NCI-H1417 treated with DMSO at 0.1 percent for 48 hours (cell line): ENCODE measurements at places on chromosomes 5 and 9.
A peak's percentile ranks its signal among the peaks of the same experiment; 100 is the strongest.

- no peak for DNase-seq
Measured at GRCh38 chr9:76526026-76526425, 67.0 kb downstream of the GCNT1 start.

DNA sequence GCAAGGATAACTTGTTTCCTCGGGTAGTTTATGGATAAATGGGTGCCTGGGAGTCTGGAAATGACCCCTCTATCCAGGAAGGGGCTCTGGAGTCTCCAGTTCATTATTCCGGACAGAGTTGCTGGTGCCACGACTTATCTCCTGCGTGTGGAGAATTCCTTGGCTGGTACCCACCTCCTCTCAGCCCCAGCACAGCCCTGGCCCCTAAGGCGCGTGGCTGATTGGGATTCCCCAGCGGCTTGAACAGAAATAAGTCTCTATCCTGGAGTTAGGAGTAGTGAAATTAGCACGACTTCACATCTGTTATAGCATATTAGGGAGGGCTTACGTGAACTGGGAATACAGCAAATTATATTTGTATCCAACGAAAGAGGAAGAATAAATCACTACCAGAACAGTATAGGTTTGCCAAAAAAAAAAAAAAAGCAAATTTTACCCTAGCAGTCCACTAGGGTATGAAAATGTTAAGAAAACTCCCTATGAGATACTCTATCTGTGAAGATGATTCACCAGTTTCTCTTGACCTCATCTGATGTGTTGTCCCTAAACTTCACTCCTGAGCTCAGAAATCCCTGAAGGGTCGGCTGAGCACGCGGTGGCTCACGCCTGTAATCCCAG lies 172.5 kb upstream of the OTULINL start:
- no peak for DNase-seq

DNA sequence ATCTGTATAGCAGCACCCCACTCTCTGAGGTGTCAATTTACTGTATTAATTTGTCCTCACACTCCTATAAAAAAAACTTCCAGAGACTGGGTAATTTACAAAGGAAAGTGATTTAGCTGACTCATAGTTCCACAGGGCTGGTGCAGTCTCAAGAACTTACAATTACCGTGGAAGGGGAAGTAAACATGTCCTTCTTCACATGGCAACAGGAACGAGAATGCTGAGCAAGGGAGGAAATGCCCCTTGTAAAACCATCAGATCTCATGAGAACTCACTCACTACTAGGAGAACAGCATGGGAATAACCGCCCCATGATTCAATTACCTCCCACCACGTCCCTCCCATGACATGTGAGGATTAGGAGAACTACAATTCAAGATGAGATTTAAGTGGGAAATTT lies 602.6 kb downstream of the MTRR start:
- DNase-seq = no peak

DNA sequence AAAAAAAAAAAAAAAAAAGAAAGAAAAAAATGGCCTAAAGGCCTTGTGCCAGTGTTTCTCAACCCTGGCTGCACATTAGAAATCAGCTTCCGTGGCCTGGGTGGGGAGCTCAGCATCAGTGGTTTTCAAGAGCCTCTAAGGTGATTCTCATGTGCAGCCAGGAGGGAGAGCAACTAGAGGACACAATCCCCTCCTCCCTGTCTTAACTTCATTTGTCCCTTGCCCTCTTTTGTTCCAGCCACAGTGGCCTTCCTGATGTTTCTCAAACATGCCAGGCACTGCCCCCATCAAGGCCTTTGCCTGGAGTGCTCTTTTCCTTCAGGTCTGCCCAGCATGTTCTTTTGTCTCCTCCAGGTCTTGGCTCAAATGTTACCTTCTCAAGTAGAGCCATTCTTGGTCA lies 42.4 kb downstream of the HOMER1 start:
- no peak for DNase-seq

DNA sequence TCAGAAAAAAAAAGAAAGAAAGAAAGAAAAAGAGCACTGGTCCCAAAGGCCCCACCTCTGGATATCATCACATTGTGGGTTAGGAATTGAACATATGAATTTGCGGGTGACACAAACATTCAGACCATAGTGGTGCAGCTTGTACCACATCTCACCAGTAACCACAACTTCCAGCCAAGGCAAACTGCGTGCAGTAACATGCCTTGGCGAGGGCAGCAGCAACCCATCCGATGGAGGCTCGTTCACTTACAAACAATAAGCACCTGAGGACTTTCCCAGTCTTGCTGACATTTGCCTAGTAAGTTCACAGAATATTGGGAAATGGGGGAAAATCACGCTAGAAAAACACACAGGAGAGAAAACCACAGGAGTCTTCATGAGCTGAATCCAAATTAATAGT lies 508.1 kb downstream of the ZNF608 start:
- DNase-seq = no peak

DNA sequence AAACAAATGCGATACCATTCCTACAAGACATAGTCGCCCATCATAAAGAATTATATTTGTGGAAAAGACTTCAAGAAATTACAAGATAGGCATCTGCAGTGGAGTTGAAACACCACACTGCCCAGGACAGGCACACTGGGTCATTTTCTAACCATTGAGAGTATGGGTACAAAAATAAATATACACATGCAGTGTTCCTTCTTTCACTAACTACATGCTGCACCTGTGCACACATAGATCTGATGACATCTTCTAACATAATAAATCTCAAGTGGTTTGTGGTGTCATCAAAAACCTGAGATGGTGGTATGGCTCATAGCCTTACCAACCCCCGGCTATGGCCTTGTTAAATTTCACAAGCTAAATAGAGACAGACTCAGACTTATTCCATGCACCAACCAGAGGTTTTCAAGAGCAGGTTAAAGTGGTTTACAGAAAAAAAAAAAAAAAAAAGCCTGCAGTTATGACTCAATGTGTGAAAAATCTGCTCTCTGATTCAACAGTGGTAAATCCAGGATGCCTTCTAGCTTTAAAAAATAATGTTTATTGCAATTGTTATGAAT lies 12.4 kb upstream of the NFIB start:
- peak; percentile 85 for DNase-seq

DNA sequence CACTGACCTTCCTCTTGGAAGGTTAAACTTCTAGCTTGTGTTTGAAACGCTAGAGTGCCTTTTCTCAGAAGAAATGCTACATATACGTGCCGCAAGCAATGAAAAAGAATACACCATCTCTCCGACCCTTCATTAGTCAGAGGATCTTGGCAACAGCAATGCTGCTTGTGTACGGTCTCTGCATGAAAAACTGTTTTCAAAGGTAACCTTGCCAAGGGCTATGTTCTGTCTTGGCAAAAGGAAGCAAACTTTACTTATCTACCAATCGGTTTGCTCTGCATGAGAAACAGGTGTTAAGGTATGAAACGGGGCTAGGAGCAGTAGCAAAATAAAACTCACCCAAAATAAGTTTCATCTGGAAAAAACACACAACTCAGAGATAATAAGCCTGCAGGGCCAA lies 297.8 kb downstream of the FBXL17 start:
- no peak for DNase-seq

- DNase-seq = no peak
Measured at GRCh38 chr5:107698286-107698685, 27.5 kb upstream of the EFNA5 start.

DNA sequence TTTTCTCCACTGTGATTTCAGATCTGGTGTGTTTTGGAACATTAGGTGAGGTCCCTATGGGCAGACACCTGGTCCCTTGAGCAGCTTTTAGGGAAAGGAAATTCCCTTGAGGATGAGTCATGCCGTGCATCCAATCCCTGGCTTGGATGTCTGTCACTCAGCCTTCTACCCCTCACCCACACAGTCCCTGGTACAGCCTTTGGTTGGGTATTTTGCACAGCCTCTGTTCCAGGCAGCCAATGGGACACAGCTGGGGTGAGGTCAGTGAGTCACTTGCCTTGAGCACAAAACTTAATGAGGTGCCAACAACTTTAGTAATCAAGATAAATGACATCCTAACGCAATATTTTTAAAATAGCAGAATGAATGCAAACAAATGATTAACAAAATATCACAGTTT lies 22.7 kb upstream of the SVEP1 start:
- DNase-seq = no peak

DNA sequence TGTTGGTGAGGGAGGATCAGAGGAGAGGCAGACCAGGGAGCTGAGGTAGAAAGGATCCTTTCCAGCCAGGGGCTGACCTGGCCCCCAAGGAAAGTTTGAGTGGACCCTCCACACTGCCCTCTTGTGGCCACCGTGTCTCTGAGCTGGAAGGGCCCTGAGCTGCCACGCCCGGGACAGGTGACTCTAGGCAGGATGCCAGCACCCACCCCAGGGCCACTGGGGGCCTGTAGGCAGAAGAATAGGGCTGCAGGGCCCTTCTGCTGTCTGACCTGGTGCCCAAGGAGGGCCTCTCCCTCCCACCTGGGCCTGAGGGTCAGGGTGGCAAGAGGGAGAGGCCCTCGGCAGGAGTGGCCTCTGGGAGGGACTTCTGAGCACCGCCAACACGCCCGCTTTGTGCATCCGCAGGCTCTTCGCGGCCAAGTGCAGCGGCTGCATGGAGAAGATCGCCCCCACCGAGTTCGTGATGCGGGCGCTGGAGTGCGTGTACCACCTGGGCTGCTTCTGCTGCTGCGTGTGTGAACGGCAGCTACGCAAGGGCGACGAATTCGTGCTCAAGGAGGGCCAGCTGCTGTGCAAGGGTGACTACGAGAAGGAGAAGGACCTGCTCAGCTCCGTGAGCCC lies 76.8 kb downstream of the LMX1B start:
- no peak for DNase-seq

GRCh38 chr9:116580853-116581252 lies 106.3 kb upstream of the TRIM32 start:
- no peak for DNase-seq

- DNase-seq = no peak
Measured at GRCh38 chr5:38462976-38463633, 93.3 kb downstream of the LIFR start.

DNA sequence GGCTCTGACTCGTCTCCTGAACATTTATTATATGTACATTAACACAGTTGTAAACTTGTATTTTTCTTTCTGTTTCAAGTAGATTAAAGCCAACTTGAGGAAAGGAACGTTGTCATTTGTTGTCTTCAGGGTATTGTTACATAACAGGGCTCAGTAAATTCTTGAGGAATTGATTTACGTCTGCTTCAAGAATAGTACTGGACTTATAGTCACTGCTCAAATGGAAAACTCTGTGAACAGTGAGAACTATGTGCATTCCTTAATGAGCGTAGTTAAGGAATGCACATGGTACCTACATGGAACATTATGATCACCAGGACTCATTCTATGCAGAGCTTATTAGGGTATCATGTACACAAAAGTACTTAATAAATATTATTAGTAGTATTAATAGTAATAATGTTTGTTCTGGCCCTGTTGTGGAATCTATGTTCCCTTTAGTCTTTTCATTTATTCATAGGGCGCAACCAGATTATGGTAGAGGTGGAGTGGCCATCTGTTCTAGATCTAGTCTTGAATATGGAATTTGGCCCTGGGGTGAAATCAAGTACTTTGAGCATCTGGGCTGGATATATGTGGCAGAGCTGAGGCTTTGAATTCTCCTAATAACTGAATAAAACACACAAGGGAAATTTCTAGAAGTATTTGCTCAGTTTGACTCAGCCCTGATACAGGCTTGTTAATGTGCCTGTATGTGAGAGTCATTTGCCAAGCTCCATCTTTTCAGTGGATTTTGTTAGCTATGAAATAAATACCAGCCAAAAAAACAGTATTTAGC lies 108.6 kb upstream of the SH3GL2 start:
- DNase-seq = no peak

- no peak for DNase-seq
Measured at GRCh38 chr9:134899818-134900217, 17.9 kb downstream of the FCN1 start.

- no peak for DNase-seq
Measured at GRCh38 chr5:151686674-151687407, at the start of gene SPARC. Gene SPARC, minus strand, starts transcription at chr5:151686915. Its CDS starts 10,727 bp downstream, at chr5:151676188.

- DNase-seq = no peak
Measured at GRCh38 chr5:109601736-109602135, 88.0 kb upstream of the MAN2A1 start.

DNA sequence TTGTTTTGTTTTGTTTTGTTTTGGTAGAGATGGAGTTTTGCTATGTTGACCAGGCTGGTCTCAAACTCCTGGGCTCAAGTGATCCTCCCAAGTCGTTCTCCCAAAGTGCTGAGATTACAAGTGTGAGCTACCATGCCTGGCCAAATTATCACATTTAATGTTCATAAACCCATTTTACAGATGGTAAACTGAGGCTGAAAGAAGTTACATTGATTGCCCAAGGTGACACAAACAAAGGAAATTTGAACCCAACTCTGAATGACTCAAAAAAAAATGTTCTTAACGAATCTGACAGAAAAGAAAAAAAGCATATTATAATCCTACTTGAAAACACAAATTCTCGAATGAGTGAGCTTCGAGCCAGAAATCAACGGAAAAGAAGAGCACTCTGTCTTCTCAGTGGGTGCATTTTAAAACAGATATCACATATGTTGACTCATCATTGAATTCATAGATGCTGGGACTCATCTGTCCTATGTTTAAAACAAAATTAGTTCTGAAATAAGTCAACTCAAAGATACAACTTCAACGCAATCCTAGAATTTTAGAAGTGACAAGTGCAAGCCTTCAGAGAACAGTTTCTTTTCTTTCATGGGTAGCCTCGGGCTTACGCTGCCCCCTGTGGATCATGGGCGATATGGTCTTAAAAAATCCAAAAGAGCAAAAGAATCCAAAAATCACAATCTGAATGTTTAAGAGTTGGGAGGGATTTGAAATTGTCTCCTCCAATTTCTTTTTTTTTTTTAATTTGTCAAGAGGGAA lies 28.4 kb downstream of the TIMD4 start:
- DNase-seq = no peak

DNA sequence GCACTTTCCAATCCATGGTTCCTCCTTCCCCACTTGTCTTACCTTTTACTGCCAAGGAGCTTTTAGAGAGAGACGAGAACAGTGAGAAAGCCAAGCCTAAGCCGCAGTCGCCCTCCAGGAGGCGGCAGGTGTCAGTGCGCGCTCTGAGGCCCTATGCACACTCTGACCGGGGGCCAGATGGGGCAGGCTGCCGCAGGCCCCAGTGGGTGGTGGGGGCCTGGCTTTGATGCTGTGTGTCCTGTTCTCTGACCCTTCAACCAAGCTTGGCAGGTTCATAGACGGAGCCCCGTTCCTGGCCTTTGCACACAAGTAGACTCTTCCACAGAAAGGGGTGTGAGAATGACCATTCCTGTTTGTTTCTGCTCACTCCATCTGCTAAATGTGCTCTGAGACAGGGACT lies 77.3 kb downstream of the WNK2 start:
- no peak for DNase-seq

- DNase-seq = no peak
Measured at GRCh38 chr9:125707472-125707804, 430 bp upstream of the MAPKAP1 start.

GRCh38 chr9:23537192-23538066 lies 288.6 kb downstream of the ELAVL2 start:
- DNase-seq = no peak

GRCh38 chr9:111525056-111525977 lies at the start of gene ZNF483:
Gene ZNF483, plus strand, starts transcription at chr9:111525179. Its CDS starts 2,217 bp downstream, at chr9:111527396.
- peak; percentile 88 for DNase-seq

GRCh38 chr5:143044265-143044664 lies 274.1 kb downstream of the ARHGAP26 start:
- no peak for DNase-seq
